Panc1 (cell line): ENCODE measurements at places on chromosomes 3 and 15.
A peak's percentile ranks its signal among the peaks of the same experiment; 100 is the strongest.

DNA sequence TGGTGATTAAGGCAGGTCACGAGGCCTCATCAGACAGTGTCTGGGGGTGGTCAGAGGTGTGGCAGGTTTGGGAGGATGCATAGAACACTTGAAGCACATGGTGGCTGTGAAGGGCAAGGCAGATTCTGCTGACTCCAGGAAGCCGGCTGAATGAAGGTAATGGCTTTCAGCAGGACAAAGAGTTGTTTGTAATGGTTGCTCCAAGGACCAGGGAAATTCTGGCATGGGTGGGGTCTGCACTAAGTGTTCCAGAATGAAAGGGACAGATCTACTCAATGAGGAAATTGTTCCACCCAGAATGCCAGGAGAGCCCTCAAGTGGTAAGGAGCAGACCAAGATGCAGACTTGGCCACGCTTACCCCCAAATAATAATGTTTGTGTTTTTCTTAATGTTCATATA is 70.7 kb upstream of the ACAD9 start:
- DNase-seq, result no peak

DNA sequence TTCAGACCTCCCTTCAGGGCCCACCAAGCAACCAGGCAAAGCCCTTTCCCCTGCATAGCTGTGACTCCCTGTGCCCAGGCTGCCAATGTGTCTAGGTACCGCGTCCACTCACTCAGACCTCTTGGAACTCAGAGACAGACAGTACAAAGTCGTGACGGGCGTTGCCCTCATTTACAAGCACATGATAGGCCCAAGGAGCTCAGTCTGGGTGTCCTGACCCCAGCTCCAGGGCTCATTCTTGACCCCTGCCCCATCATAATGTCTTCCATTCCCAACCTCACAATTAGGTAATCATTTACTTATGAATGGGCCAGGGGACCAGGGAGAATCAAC is 56.0 kb downstream of the KLF13 start:
- DNase-seq, result no peak

- no peak for DNase-seq
Observed at GRCh38 chr15:93033434-93034045, 55.5 kb downstream of the RGMA start.

GRCh38 chr3:4398941-4399245 is 68.2 kb downstream of the SUMF1 start:
- DNase-seq, result no peak

DNA sequence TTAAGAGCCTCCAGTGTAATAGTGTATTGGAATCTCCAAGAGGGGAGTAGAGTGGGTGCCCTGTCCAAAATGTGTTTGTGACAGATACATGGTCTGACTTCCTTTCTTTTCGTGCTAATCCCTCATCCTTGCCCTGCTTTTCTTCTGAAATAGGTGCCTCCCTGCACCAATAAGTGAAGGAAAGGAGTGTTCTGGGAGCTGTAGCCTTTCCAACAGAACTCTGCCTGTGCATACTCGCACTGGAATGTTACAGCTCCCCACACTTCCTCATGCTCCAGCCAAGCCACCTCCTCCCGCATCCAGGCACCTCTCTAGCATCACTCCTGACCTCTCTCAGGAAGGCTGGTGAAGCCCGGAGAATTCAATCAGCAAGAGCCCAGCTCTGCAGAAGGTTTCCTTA is 478.0 kb downstream of the GABRG3 start:
- no peak for DNase-seq

DNA sequence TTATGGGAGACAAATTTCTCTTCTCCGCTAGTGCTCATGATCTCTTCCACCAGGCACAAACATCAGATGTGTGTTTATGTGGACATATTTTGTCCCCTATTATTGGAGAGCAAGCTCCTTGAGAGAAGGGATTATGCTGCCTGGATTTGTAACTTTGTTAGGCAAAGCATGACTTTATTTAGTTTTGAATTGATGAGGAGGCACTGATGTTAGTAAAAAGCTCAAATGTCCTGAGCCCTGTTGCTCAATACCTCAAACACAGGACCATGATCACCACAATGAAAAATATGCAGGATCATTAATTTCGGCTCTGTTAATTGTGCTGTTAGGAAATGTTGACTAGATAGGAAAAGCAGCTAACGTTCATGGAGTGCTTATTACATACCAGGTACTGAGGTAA is 29.1 kb downstream of the SCG5 start:
- no peak for DNase-seq

DNA sequence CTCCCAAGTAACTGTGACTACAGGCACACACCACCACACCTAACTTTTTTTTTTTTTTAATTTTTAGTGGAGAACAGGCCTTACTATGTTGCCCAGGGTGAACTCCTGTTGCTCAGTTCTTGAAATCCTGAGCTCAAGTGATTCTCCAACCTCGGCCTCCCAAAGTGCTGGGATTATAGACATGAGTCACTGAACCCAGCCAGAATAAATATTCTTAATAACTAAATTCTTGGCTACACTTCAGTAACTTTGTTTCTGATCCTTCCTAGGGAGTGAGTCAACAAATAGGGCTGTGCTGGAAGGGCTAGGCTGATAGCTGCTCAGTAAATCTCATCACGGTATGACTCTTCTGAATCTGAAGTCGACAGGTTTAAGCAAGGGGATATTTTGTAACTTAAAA is 56.6 kb downstream of the P3H2 start:
- no peak for DNase-seq

DNA sequence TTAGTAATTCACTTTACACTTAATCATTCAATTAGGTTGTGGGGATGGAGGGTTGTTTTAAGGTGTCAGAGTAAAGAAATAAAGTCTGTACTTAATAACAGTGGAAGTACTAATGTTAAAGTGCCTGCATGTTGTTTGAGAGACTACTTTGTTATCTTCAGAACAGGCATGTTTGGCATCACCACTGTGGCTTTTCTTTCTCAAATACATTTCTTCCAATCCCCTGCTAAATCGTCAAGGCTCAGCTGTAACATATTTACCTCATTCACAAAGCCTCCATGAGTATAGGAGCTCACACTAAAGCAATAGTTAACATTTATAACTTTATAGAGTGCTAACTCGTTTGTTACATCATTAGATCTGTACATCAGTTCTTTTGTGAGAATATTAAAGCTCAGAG is 2.6 kb downstream of the TIMMDC1 start:
- DNase-seq, result no peak

- peak; percentile 36 for DNase-seq
Observed at GRCh38 chr3:88180398-88180999, 30.7 kb downstream of the C3orf38 start.

- DNase-seq, result no peak
Observed at GRCh38 chr3:14676881-14677280, 1.9 kb downstream of the C3orf20 start.

DNA sequence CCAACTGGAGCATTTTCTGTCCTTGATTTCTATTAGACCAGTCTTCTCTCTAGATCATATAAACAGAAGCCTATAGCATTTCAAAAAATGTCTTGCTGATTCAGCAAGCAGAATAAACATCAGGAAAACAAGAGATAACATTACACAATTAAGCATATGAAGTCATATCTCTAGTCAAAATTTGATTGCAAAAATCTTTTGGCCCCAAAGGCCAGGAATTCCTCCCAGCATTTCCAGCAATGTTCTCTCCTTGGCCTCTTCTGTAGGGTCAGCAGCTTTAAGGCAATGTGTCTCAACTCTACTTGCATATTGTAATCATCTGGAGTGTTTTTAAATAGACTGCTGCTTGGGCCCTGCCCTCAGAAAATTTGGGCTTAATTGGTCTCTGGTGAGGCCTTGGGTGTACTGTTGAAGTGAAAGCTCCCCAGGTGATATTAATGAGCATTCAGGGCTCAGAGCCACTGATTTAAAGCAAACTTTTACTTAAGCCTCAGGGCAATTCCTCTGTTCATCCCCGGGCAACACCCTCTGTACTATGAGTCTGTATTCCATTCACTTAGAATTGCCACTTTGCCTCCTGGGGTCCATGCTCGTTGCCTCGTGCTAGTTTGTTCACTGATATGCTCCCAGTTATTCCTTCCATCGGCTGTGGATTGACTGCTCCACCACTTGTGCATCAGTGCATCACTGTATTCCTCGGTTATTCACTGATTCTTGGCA is 1072.6 kb downstream of the ROBO2 start:
- no peak for DNase-seq

DNA sequence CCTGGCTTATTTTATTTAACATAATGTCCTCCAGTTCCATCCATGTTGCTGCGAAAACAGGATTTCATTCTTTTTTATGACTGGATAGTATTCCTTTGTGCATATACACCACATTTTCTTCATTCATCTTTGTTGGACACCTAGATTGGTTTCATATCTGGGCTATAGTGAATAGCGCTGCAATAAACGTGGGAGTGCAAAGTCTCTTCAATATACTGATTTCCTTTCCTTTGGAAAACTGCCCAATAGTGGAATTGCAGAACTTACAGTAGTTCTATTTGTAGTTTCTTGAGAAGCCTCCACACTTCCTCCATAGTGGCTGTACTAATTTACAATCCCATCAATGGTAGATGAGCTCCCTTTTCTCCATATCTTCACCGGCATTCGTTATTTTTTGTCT is 72.5 kb upstream of the KLHL25 start:
- no peak for DNase-seq

DNA sequence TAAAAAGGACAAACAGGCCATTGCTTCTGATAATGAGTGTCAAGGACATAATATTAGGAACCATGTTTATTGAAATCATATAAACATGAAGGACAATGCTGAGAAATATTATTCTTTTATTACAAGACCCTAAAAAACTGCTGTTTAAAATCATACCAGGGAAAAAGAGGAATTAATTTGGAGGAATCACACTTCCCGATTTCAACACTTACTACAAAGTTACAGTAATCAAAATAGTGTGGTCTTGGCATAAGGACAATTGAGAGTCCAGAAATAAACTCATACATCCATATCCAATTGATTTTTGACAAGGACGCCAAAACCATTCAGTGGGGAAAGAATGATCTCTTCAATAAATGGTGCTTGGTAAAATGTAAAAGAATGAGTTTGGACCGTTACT is 13.0 kb downstream of the CYP1A1 start:
- DNase-seq, result no peak

GRCh38 chr3:153285982-153286381 is 124.0 kb downstream of the RAP2B start:
- DNase-seq, result no peak

DNA sequence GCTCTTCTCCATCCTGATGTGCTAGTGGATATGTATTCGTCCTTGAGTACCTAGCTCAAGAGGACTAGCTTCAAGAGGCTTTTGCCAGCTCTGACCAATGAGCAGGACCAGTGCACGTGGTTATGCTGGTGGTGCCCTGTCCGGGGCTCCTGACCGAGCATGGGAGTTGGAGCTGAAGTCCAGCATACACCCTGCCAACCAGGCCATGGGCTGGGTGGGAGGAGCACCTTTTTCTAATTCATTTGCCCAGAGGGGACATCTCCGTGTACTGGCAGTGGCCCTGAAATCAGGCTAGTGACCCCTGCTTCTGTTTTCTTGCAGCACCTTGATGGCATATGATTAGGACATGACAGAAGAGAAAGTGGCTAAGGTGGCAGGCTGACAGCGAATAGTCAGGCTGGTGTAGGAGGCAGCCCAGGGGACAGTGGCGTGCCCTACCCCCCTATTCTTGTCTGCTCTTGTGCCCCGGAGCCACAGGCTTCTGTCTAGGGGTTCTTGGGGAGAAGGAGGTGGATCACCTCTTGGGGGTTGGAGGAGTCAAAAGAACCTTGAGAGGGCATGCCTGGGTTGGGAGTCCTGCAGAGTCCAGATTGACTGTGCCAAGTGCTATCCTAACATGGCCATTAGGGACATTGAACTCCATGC is 16.5 kb downstream of the PODXL2 start:
- DNase-seq, result no peak

DNA sequence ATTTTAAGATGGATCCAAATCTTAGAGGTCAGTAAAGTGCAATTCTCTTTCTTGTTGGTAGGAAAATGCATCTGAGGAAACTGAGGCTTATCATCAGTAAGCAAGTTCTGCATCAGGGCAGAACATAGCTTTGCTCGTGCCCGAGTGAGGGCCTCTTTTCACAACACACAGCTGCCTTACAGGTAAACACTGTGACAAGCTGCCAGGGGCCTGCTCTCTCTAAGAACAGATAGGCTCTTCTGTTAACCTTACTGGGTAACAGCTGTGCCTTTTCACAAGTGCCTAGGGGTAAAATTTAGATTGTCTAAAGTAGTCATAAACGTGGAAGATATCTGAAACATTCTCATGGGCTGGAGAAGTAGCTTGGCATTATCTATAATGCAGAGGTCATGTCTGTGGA is 118.1 kb downstream of the C3orf38 start:
- DNase-seq, result no peak

DNA sequence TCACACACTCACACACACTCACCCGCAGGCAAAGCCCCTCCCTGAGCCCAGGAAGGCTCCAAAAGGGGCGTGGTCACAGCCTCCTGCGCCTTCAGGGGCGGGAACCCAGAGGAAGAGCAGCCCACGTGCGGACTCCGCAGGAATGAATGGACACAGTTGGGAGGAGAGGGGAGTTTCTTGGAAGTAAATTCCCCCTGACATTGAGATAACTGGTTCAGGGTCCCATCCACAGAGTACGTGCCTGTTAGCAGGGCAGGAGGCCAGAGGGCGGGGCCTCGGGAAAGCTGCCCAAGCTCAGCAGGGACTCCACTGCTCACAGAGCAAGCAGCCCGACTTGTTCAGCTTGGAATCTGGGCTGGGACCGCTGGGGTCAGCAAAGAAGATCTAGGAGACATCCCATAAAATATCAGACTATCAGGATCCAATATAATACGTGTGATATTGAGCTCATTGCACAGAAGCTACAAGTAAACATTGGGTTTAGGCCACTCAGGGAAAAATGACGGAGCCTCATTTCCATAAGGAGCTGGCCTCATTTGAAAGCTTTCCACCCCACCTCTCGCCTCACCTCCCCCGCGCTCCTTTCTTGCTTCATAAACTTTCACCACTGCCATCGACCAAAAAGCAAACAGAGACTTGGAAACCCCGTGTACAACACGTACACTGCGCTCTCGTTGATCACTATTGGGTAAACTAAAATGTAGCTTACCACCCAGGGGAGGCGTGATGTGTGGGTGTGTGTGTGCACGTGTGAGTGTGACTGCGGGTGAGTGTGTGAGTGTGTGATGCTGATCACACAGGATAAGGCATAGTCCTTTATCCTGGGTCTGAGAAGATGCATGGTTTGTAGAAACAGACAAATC is 36.0 kb downstream of the TM2D3 start:
- DNase-seq, result no peak

GRCh38 chr15:62779036-62779770 is 263.3 kb upstream of the TPM1 start:
- DNase-seq, result no peak
